Adrenal gland (tissue), 19 donors: ENCODE measurements at places on chromosomes 2 and 18. TPM values are rescaled to one million over a fixed set of nuclear protein-coding genes. Genes with fewer than 3 reads are reported as not detected.

The FBXO48 gene
- total RNA-seq: 0.83 TPM

The FAM237A gene
- not detected for total RNA-seq

The DYSF gene
- 22.0 TPM for total RNA-seq

The AKAIN1 gene
- 3.0 TPM for total RNA-seq
